ENCODE measurements at places on chromosomes 7 and 10.

DNA sequence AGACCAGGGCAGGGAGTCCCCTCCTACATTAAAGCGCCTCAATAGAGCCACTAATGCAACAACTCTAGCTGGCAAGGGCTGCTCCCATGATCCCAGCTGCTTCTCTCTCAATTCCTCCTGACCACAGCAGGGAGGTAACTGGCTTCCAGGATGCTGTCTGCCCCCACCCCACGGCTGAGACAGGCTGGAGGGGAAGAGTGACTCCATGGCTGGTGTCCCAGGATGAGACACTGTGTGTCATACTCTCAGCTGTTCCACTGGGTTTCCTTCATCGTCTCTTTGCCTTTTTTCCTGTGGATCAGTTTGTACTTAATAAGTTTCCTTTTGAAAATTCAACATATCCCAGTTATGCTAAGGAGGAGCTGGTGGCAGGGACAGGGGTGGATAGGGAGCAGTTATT lies 27.7 kb upstream of the MYH16 start:
- DNase-seq: no peak

DNA sequence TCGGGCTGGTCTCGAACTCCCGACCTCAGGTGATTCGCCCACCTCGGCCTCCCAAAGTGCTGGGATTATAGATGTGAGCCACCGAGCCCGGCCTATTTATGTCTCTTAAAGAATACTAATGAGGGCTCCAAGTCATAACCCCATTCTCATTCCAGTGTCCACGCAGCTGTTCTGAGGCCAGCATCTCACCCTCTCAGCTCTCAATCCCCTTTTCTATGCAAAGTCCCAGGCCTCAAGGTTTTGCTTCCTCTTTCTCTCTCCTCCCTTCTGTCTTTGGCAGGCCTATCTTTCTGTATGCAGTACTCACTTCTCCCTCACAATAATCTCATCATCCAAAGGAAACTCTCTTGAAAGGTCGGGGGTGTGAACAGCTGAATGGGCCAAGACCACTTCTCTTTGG lies 28.0 kb upstream of the VSIR start:
- DNase-seq: no peak

DNA sequence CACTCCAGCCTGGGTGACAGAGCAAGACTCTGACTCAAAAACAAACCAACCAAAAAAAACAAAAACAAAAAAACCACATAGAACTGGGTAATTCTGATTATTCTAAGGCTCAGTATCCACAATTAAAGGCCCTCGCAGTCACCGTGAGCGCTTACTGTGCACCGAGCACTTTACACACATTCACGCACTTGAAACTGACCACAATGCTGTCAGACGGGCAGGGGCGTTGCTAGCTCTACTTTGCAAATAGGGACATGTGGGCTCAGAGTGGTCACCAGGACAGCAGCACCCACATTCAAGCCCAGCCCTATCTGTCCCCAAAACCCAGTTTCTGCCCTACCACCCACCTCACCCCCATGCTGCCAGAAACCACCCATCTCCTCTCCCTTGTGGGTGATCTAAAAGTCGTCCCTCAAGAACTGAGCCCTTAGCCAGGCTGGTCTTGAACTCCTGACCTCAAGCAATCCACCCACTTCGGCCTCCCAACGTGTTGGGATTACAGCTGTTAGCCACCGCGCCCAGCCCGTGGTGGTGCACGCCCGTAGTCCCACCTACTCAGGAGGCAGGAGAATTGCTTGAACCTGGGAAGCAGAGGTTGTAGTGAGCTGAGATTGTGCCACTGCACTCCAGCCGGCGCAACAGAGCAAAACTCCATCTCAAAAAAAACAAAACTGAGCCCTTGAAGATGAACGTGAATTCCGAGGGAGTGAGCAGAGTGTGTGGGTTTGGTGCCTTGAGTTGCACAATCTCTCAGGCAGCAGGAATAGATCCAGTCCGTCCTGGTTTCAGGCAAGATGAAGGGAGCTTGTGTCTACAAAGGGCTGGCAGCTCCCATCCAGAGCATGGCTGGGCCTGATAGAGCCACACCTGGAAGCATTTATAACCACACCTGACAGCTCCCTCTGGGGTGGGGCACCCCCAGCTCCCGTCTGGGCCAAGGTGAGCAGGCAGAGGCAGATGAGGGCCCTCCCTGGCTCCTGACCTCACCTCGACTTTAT lies 5.4 kb upstream of the HSPB1 start:
- DNase-seq: no peak

DNA sequence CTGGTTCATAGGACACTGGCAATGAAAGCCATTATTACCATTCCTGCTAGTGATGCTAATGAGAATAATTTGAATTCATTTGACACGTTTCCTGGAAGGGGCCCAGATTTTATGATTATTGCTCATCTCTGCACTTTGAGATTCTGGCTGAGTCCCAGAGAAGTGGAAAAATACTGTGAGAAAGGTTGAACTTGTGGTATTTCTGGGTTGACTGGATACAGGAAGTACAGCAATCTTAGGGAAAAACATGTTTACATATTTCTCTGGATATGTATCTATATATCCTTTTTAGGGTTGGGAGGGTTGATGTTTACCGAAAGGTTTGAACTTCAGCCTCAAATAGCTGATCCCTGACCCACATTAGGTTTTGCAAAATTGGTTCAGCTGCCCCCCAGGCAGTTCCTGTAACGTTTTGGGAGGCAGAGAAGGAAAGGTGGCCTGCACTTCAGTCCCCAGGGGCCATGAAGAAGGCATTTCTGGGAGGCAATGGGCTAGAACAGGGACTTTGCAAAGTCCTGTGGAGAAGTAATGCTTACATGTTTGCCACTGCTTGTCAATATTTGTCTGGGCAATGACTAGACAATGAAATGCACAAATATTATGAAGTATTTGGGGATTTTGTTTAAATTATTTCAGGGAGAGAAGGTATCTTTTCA lies 253.7 kb upstream of the PITRM1 start:
- no peak for DNase-seq

GRCh38 chr7:123432601-123433000 lies 101.8 kb downstream of the IQUB start:
- no peak for DNase-seq

DNA sequence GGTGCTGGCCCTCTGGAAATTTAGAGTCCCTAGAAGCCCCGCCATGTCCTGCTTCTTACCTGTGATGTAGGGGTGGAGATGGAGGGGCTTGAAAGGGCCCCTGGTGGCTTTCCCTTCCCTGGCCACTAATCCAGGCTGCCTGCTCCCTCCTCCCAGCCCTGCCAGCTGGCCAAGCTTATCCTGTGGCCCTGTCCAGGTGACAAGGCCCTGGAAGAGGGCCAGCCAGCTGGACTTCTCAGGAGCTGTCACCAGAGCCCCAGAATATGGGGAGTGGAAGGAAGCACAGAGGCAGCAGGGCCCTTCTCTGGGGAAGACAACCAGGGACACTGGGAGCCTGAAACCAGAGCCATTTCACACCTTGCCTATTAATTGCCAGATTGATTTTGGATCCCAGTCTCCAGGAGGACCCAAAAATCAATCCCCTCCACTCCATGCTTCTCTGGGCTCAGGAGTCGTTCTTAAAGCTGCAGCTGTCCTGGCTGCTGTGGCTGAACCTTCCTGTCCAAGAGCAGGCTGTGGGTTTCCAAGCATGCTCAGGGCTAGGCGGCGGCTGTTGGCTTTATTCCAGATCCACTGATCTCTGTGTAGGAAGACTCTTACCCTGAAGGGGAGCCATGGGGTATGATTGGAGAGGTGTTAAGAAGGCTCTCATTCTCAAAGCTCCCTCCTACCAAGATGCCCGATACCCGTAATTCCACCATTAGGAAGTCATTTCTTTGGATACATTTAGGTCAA lies 52.6 kb upstream of the PCBD1 start:
- peak; percentile 49 for DNase-seq

DNA sequence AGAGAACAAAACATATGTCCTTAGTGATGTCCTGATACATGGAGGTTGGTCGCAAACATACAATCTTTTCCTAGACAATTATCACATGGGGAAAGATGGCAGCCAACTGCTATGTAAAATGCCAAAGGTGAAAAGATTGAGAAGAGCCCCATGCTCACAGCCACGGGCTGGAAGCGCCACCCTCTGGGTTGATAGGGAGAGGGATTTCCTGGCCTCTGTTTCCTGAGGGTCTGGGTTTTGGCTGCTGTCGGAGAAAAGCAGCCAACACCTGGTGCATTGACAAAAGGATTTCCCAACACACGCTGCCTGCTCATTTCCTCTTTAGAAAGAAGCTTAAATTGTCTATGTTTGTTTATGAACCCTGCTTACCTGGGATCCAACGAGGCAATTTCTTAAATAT lies 43.8 kb downstream of the ITIH5 start:
- no peak for DNase-seq

DNA sequence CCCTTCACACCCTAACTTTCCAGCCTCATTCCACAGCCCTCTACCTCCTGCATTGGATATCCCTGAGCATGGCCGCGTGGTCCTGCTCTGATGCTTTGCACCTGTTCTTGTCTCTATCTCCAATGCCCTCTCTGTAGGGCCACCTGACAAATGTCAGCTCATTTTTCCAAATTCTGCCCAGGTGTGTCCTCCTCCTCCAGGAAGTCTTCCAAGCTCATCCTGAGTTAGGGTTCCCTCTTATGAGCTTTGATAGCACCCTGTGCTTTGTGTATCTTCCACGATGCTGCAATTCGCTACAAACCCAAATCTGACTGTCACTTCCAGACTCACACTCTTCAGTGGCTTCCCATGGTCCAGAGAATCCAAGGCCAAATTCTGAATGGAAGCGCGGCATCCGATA lies 14.7 kb upstream of the SLC35B4 start:
- no peak for DNase-seq

- DNase-seq: no peak
These were observed 59.0 kb downstream of the VSTM4 start for GRCh38 chr10:49056356-49056755.

DNA sequence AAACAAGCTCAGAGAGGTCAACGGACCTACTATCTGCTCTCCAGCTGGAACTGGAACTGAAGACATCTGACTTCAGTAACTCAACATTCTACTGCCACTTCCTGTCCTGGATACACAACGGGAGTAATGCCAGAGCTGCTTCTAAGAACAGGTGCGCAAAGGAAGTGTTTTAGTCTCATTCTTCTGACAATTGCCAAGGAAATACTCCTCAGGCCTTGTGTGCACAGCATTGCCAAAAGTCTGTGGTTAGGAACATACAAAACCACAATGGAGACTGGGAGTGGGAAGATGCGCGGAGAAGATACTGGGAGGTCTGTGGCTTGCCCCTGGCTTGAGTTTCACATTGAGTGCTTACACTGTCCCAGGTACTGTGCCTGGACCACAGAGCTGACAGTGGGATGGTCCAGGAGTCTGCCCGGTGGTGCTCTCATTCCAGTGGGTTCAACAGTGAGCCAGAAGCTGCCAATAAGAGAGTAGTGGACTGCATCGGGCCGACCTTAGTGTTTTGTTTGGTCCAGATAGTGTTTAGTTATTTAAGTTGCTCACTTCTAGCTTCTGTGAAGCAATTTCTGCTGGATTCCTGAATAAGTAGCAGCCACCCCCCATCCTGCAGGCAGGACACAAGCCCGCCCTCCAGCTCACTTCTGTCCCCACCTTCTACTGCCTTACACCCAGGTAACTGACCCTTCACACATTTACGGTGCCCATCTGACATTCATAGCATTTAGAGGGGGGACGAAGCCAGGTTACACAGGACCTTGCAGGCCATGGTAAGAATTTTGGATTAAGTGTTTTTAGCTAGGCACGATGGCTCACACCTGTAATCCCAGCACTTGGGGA lies 10.3 kb downstream of the TBL2 start:
- DNase-seq: no peak

DNA sequence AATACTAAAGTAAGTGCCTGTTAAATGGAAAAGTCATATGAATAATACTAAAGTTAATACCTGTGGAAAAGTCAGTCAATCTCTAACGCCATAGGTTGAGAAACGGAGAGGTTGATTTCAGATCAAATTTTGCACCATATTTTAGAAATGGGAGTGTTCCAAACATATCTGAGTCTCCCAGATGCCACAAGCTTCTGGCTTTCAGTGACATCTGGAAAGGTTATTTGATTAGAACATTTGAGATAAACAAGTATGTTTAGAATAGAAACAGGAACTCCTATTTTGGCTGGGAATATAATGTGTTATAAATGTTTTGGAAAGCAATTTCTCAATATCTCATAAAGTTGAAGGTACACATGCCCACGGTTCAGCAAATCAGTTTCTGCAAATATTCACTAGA lies 5.8 kb downstream of the MACC1 start:
- DNase-seq: no peak

- no peak for DNase-seq
These were observed 6.5 kb downstream of the GNB2 start for GRCh38 chr7:100679927-100680575.

- DNase-seq: no peak
These were observed 121.5 kb downstream of the TYW1B start for GRCh38 chr7:72706521-72706920.

GRCh38 chr10:7159928-7160327 lies 250.9 kb downstream of the SFMBT2 start:
- DNase-seq: no peak

GRCh38 chr7:142880876-142881505 lies 4.6 kb downstream of the TRPV6 start:
- DNase-seq: no peak

GRCh38 chr10:127190427-127190826 lies 6.0 kb downstream of the INSYN2A start:
- DNase-seq: no peak

DNA sequence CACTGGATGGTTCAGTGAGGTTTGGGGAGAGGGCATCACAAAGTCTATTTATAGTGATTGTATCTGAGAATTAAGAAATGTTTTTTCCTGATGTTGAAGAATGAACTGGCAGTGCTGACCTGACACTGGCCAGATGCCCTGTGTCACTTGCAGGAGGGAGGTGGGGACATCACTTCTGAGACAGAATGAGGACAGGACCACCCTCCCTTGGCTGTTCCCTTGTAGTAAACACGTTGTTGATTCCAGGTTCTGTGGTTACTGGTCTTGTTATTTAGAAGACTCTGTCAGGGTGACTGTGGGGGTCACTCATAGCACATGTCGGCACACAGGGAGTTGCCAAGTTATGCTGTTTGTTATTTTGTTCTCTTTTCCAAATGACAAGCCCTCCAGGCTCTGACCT lies 126.4 kb downstream of the ADCY1 start:
- DNase-seq: no peak

GRCh38 chr10:89384474-89385340 lies 6.9 kb downstream of the IFIT1B start:
- DNase-seq: no peak

- DNase-seq: no peak
These were observed 21.6 kb upstream of the RNF148 start for GRCh38 chr7:122724366-122724765.

DNA sequence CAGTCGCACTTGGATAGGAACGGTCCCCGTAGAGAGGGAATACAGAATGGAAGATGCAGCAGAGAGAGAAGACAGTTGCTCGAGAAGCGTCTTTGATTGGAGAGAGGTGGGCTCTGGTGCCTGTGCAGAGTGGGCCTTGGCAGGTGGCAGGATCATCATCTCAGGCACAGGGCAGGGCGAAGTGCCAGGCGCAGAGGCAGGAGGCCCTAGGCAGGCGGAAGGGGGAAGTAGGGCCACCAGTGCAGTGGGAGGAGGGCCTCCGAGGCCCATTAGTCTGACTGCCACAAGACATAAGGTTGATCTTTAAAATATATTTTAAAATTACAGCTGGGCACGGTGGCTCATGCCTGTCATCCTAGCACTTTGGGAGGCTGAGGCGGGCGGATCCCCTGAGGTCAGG lies 10.1 kb downstream of the CARD11 start:
- DNase-seq: no peak

GRCh38 chr10:97355571-97355975 lies 21.0 kb upstream of the FRAT2 start:
- DNase-seq: no peak

- no peak for DNase-seq
These were observed 59.3 kb upstream of the EXOC6 start for GRCh38 chr10:92789067-92789466.

- DNase-seq: no peak
These were observed 41.6 kb downstream of the TLX1 start for GRCh38 chr10:101172741-101173140.
